ENCODE measurements at places on chromosomes 5 and 9.

DNA sequence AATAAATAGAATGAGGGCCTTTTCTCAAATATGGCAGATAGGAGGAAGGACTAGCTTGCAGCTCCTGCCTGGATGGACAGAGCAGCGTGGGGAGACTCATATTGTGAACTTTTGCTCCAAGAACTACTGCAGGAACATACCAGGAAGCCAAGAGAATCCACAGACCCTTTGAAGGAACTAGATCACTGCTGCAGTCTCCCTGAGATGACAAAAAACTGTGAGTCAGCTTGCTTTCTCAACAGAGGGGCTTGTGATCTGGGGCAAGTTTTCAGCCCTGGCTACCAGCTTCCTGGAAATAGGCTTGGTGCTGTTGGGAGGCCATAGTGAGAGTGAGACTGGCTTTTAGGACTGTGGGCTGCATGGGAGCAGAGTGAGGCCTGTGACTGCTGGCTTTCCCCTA, 170.6 kb upstream of the TRIM32 start:
- no peak for DNase-seq

DNA sequence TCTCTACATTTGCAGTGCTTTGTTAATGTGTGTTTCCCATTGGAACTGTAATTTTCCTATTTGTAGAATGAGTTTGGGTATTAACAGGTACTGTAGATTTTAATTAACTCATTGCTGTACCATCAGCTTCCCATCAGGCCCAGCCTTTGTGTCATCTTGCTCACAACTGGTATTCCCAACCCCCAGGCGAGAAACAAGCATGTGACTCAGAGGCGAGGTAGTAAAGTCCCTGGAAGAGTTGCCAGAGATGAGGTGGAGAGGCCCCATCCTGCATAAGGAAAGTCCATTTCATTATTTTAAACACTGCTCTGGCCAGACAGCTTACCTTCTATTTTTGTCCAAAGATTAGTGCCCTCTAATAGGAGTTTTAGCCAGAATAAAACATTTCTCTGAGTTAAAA, 29.9 kb downstream of the ADCY2 start:
- no peak for DNase-seq

DNA sequence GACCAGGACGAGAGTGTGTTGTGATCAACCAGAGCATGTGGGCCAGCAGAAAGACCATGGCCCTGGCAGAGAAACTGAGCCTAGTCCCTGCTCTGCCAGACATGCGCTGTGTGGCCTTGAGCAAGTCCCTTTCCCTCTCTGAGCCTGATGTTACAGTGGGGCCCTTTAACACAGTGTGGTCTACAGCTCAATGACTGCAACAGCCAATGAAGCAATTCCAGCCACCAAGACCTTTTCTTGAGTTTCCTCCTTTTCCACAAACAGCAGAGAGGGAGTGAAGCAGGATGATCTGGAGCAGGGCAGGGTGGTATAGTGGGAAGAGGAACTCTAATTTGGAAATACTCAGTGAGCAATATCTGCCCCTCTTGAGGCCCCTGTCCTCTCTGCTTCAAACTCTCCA, 25.8 kb upstream of the ARSI start:
- no peak for DNase-seq

DNA sequence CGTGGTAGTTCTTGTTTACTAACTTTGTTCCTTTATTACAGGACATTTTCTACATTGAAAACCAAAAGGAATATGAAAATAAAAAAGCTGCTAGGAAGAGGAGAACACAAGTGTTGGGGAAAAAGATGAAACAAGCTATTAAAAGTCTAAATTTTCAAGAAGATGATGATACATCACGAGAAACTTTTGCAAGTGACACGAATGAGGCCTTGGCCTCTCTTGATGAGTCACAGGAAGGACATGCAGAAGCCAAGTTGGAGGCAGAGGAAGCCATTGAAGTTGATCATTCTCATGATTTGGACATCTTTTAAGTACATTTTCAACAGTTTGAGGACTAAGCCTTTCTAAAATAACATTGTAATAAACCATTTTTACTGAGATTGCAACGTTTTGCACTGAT, 23.8 kb downstream of the PHAX start:
- peak; percentile 85 for DNase-seq

DNA sequence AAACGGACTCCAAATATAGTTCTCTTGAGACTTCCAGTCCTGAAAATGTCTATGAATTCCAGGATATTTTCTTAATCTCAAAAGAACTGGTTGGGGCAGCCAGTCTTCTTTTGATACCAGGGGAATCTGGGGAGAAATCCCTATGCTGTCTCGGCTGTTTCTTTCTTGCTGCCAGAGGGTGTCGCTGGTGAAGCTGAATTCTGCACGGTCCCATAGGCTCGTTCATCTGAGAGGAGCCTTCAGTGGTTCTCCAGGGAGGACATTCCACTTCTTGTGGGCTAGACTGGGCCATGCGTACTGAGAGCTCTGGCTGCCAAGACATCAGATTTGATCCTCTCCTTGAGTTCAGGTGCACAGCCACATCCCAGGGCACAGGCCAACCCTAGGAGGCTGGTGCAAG, 155.0 kb upstream of the CLINT1 start:
- DNase-seq = no peak

DNA sequence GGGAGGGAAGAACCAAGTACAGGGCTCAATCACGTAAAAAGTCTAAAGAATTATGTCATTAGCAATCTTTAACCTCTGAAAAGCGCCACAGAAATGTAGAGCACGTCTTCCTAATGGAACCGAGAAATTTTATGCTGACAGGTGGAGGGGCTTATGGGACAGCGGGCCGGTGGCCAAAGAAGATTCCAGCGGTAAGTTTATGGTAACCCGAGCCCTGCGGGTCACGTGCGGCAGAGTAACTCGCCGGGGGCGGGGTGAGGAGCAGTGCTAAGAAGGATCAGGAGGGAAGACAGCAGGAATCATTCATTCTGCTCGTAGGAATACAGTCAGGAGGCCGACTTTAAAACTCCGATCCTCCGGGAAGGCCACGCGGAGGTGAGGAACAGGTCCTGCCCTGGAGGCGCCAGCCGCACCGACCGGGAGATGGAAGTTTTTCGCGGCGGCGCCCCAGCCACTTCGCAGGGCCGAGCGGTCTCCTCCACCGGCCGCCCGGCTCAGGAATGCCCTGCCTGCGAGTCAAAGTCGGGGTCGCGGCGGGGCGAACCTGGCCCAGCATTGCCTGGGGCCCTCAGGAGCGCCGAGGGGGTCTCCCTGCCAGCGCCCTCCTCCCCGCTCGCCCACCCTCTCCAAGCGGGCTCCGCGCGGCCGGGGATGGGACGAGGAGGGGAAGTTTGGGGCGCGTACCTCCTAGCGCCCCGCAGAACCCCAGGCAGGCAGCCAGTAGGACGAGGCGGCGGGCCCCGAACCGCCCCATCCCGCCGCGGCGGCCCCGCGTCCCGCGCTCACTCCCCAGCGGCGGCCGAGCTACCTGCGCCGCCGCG, 101.8 kb downstream of the ESM1 start:
- no peak for DNase-seq

DNA sequence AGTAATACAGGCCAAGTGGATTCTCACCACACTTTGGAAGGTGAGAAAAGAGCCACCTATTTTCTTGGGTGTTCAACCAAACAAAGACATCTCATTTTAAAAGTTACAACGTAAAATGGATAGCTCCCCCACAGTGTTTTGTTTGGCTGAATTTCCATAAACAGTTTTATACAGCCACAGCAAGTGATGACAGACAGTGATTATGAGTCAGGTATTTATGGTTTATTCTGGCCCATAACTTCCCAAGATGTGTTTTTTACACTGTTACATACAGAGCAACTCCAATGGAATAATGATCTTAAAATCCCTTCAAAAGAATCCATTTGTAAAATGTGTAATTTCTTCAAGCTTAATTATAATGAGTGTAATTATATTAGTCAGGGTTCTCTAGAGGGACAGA, 421.3 kb downstream of the TLE1 start:
- no peak for DNase-seq

GRCh38 chr5:181098762-181099601, 32.0 kb downstream of the OR2V1 start:
- DNase-seq = no peak

GRCh38 chr5:27450607-27451006, 412.2 kb upstream of the CDH9 start:
- no peak for DNase-seq

GRCh38 chr5:179303451-179304200, 41.6 kb downstream of the ADAMTS2 start:
- no peak for DNase-seq

- no peak for DNase-seq
Measured at GRCh38 chr9:79657891-79658290, 86.1 kb downstream of the TLE4 start.
